Esophagus muscularis mucosa (tissue), 4 donors: ENCODE measurements at places on chromosomes 1 and 21. TPM values are rescaled to one million over a fixed set of nuclear protein-coding genes. Genes with fewer than 3 reads are reported as not detected.
A peak's percentile ranks its signal among the peaks of the same experiment; 100 is the strongest.

DNA sequence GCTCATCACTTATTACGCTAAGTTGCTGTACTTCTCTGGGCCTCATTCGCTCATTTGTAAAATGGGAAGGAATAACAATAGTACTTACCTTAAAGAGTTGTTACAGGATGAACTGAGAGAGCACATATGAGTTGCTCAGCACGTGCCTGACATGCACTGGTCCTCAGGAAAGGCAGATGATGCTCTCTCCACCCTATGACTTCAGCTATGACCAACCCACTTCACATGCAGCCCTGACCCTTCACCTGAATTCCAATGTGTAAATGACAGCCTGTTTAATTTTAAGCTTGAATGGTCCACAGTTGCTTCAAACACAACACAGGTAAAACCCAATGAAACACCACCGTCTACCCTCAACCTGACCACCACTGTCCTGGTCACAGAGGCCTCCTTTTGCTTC, 32.9 kb downstream of the GADD45A start:
- no peak for DNase-seq

The ACTL8 gene
- not detected for total RNA-seq

The LCA5L gene
- 2.8 TPM for total RNA-seq

- no peak for DNase-seq
Observed at GRCh38 chr1:111236806-111237205, 9.3 kb downstream of the CHI3L2 start.

The DSCAM gene
- 0.42 TPM for total RNA-seq

GRCh38 chr21:31273278-31273677, 70.8 kb downstream of the TIAM1 start:
- no peak for DNase-seq

- no peak for DNase-seq
Observed at GRCh38 chr1:29849038-29849750, 612.9 kb downstream of the PTPRU start.

- DNase-seq: no peak
Observed at GRCh38 chr1:171793636-171794035, 12.2 kb downstream of the METTL13 start.

DNA sequence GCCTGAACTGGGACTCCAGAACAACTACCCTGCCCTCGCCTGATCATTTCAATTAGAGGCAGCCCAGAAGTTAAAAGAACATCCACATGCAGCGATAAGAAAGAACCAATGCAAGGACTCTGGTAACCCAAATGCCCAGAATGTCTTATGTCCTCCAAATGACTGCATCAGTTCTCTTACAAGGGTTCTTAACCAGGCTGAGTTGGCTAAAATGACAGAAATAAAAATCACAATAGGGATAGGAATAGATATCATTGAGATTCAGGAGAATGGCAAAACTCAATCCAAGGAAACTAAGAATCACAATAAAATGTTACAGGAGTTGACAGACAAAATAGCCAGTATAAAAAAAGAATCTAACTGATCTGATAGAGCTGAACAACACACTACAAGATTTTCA, 80.1 kb upstream of the PTGFR start:
- no peak for DNase-seq

GRCh38 chr21:29320031-29320430, 21.3 kb downstream of the BACH1 start:
- DNase-seq: no peak

GRCh38 chr1:62281922-62282555, 37.2 kb downstream of the KANK4 start:
- DNase-seq: no peak

The MYOC gene
- 87.6 TPM for total RNA-seq

The RCAN3 gene
- total RNA-seq: 5.3 TPM

DNA sequence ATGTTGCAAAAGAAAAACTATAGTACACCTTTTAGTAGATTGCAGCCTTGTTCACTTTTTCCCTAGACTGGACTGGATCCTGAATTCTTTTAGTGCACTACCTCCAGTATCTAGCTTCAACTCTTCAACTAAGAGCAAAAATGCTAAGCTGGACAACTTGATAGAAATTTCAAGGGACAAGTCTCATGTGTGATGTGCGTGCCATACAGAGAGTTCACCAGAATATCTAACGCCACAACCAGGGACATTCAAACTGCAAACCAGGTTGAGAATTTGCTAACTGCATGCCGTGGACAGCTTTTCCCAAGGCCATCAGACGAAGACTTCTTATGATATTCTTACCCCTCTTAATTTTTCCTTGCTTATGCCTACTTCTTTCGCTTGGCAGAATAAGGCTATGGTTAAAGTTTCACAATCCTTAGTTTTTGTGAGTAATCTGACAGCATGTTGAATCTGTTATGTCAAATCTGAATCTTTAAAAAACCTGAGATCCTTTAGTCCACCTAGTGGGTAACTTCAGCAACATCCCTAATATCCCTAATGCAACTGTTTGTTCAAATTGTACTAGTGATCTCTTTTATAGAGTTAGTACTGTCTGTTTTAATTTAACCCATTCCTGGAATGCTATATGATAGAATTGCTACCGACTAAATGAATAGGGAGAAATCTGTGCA, 66.4 kb downstream of the DDAH1 start:
- no peak for DNase-seq

- DNase-seq: peak; percentile 93
Observed at GRCh38 chr21:38925923-38926322, 120.2 kb downstream of the ETS2 start.
